ENCODE measurements at places on chromosomes 3 and 15.

DNA sequence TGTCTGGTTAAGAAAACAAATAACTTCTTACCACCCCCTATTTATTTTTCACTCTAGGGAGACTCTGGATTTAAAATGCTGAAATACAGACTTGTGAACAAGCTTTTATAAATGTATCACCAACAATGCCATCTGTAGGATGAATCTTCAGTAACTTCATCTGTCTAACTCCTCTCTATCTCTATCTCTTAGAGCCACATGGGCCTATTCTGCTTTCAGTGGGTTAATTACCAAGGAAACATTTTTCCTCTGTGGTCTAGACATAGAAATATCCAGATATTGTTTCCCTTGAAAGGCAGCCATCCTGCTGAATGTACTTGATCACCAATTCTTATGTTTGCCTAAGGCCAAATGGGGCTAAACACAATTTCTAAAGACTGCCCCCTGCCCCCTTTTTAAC, 167.6 kb upstream of the COL8A1 start:
- no peak for DNase-seq

- no peak for DNase-seq
Measured at GRCh38 chr3:158160958-158161357, 51.1 kb downstream of the RSRC1 start.

- no peak for DNase-seq
Measured at GRCh38 chr3:23830869-23831484, 25.2 kb downstream of the UBE2E1 start.

DNA sequence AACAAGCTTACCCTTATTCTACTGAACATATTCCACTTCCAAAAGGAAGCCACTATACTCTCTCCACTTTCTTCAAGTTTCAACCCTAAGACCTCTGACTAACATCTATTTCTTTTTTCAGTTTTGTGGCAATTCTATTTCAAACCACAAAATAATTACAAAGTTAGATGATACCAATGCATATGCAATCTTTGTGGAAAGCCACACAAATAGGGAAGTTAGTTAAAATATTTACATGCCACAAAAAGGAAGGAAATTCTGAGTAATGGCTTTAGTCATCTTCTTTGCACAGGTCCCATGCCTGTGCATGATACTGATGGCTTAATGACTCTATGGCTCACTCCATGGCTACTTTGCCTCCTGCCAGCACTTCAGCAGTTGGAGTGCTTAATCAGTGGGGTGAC, 57.0 kb upstream of the MCTP2 start:
- DNase-seq = no peak

DNA sequence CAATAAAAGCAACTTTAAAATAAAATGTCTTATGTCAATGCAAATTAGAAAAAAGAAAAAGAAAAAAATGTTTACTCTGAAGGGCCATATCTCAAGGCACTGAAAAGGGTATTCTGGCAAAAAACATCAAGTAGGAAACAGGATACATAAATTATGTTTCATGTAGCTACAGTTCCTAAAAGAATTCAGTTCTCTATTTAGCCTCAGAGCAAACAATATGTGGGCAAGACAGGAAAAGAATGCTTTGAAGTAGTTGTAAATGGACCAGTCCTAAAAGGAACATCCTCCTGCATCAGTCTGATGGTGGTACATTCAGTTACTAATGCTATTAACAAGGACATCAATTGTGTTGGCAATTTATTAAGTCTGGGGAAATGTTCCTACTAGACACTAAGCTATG, 8.1 kb downstream of the COMMD2 start:
- no peak for DNase-seq

- no peak for DNase-seq
Measured at GRCh38 chr3:32886296-32886695, 65.1 kb upstream of the CCR4 start.

DNA sequence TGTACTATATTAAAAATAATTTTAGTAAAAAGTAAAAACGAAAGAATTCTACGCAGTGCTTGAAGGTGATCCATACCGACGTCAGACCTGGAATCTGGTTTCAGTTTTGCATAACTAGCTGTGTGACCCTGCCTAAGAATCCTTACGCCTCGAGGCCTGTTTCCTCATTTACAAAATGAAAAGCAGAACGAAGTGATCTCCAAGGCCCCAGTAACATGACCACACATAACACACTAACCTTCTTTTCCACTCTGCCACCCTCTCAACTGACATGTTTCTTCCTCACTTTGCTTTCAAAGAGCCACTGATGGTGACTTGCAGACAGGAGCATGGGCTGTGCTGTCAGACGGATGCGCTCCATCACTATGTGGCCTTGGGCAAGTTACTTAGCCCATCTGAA, 4.8 kb downstream of the MESD start:
- DNase-seq = no peak

DNA sequence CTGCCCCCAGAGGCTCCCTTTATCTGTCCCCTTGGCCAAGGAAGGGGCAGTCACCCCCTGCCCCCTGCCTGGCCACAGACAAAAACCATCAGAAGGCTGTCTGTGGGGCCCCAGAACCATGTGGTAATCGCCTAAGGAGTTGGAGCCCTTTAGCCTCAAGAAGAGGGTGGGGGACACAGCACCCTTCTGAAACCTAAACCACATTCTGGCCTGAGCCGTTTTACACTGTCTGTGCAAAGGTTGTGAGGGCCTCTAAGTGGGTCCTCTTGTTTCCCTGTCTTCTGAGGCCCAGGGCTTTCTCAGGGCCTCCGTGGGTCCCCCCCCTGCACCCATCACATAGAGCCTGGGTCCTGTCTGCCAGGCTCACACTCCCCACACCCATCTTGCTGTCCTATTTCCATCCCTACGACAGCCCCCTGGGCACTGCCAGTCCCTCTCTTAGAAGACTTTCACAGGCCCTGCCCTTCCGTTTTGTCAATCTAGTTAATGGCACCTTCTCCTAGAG, 17.9 kb upstream of the RPUSD3 start:
- DNase-seq = no peak

GRCh38 chr15:78406016-78406585, 31.9 kb upstream of the IREB2 start:
- no peak for DNase-seq

- DNase-seq = no peak
Measured at GRCh38 chr15:78950343-78950742, 5.5 kb upstream of the CTSH start.

DNA sequence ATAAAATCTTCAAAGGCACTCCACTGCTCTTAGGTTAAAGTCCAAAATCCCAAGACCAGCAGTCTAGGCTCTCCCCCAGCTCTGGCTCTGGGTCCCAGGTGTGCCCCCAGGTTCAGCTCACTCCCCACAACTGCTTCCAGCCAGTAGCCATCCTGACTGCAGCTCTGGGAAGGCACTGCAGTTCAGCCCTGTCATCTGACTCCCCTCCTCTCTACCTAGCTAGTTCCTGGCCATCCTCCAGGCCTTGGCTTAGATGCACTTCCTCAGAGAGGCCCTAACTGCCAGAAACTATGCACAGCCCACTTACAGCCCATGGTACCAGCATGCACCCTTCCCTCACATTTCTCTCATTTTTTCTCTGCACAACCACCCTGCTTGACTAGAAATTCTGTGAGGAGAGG, 25.5 kb downstream of the TBC1D2B start:
- DNase-seq = no peak

GRCh38 chr15:75565062-75565970, 13.8 kb downstream of the PTPN9 start:
- DNase-seq = no peak

GRCh38 chr15:93942269-93942694, 289.1 kb upstream of the MCTP2 start:
- no peak for DNase-seq

DNA sequence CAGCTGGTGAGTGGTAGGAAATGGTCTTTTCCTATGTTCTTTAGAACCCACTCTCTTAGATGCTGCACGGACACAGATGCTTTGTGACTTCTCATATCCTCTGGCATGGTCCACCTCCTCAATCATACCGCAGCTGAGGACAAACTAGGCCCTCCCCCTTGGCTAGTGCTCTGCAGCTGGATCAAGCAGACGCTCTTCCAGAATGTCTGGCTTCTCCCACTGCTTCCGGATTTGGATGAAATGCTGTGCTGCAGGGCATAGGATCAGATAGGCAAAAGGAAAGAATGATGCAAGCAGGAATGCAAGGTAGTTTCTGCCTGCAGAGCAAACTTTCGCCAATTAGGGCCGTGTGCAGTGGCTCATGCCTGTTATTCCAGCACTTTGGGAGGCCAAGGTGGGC, 75.7 kb upstream of the SLC4A7 start:
- DNase-seq = no peak

GRCh38 chr3:24923570-24923969, 428.9 kb upstream of the THRB start:
- DNase-seq = no peak

DNA sequence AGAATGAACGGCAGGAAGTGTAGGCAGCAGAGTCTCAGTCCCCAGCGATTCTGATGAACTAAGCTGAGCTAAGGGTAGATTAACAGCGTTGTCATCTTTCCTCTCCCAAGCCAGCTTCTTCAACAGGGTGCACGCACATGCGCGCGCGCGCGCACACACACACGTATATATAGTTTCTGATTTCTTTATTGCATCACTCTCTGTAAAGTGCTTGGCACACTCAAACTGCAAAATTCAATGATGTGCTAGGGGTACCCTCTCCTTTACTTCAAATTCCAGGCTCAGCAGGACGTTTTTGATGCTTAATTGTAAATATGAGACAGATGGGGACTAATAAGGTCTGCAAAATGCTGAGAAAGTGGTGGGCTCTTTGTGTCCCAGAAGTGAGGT, 26.1 kb upstream of the VPS8 start:
- DNase-seq = no peak

GRCh38 chr3:188230962-188231361, 77.0 kb downstream of the LPP start:
- no peak for DNase-seq

GRCh38 chr3:16455966-16456365, 57.5 kb downstream of the RFTN1 start:
- no peak for DNase-seq

- DNase-seq = no peak
Measured at GRCh38 chr3:165725296-165725695, 111.9 kb downstream of the BCHE start.

DNA sequence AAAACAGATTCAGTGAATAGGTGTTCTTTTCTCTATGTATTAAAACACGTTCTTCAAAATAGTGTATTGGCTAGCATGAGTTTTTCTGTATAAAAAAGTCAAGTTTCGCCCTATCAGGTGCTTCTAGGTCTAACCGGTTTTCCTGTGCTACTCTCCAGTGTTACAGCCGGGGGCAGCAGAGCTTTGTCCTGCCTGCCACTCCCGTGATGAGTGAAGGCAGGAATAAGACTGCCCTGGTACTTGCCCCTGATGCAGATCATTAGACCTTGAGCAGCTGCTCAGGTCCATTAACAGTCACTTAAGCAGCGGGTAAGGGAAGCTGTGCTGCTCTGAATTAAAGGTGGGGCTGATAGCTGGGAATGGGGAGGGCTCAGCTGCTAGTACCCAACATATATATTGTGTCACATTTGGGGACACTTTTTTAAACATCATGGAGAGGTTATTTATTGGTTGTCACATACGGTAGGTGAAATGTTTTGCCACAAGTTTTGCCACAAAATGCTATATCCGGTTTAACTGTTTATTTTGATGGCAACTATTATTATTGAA, 1.3 kb upstream of the UNC13C start:
- DNase-seq = no peak

GRCh38 chr3:64971602-64972001, 283.8 kb upstream of the ADAMTS9 start:
- DNase-seq = no peak

DNA sequence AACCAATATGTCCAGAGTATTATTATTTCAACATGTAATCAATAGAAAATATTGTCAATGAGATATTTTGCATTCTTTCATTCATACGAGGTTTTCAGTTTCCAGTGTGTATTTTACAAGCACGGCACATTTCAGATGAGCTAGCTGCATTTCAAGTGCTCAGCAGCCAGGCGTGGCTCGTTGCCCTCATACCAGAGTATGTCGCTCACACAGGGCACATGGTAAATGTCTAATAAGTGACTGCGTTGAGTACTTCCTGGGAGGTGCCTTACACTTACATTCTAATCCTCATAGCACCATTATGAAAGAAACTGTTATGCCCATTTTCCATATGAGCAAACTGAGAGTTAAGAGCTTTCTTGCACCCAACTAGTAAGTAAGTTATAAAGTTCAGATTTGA, 47.4 kb downstream of the TMEM266 start:
- DNase-seq = no peak

DNA sequence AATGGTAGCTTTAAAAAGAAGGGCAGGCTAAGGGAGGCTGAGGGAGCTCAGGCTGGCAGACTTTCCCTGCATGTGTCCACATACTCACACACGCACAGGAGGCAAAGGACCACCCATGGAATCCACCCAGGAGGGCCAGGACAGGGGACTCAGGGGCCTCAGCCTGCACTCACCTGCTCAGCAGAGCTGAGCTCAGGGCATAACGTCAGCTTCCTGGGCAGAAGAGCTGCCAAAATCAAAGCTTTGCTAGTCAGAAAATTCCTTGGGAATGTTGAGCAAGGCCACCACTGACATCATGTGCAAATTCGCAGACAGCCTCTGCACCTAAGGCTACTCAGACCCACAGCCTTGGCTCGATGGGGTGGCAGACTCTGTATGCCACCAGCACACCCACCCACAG, 16.4 kb upstream of the ALAS1 start:
- no peak for DNase-seq

DNA sequence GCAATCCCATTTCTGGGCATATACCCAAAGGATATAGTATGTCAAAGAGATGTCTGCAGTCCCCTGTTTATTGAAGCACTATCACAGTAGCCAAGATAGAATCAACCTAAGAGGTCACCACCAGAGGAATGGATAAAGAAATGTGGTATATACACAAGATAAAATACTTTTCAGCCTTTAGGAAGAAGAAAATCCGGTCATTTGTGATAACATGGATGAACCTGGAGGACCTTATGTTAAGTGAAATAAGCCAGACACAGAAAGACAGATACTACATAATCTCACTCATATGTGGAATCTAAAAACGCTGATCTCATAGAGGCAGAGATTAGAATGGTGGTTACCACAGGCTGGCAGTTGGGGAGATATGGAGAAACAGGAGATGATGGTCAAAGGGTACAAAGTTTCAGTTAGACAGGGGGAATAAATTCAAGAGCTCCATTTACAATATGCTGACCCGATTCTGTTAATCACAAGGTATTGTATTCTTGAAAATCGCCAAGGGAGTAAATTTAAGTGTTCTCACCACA, 195.8 kb downstream of the MTHFS start:
- no peak for DNase-seq

DNA sequence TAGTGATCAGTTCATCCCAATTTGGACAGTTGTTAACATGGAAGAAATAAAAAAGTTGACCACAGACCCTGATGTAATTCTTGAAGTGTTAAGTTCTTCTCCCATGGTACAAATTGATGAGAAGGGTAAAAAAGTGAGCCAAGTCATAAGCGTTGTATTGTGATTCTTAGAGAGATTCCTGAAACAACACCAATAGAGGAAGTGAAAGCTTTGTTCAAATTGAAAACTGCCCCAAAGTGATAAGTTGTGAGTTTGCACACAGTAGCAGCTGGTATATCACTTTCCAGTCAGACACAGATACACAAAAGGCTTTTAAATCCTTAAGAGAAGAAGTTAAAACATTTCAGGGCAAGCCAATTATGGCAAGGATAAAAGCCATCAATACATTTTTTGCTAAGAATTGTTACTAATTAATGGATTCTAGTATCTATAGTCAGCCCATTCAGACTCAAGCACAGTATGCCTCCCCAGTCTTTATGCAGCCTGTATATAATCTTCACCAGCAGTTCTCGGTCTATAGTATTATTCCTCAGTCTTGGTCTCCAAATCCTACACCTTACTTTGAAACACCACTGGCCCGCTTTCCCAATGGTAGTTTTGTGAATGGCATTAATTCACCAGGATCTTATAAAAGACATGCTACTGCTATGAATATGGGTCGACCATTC, 38.2 kb downstream of the CDIN1 start:
- no peak for DNase-seq

GRCh38 chr15:74680456-74680855, 15.4 kb downstream of the EDC3 start:
- DNase-seq = no peak

All from stimulated activated CD4-positive, alpha-beta T cell treated with anti-CD3 and anti-CD28 coated beads, Interleukin-4, amount 100 ng/mL, for 1 hour (primary cell).